ENCODE measurements at places on chromosomes 5 and 9.

DNA sequence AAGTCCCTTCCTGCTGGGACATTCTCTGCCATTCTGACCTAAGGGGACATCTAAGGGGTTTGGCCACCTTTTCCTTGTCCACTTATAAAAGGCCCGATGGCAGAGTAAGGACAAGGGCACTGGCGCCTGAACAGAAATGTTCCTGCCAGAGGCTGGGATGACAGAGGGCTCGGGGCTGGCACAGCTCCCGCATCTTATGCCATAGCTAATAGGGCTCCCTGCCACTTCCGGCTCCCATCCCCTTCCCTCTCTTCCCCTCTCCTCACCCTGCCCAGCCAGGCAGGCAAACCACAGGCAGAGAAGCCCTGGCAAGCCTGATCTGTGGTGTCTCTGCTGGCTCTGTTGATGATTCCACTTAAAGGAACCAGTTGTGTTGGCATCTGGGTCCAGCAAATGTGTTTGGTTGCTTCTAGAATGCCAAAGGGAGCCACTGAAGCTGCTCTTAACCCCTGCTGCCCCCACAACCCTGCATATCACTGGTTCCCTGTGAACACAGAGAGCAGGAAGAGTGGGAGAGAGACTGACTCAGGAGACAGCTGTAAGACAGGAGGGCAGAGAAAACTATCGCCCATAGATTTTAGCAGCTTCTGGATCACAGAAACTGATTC is 18.4 kb upstream of the ADRA1B start:
- no peak for DNase-seq

GRCh38 chr5:179585941-179586401 is 35.6 kb downstream of the RUFY1 start:
- DNase-seq: no peak

DNA sequence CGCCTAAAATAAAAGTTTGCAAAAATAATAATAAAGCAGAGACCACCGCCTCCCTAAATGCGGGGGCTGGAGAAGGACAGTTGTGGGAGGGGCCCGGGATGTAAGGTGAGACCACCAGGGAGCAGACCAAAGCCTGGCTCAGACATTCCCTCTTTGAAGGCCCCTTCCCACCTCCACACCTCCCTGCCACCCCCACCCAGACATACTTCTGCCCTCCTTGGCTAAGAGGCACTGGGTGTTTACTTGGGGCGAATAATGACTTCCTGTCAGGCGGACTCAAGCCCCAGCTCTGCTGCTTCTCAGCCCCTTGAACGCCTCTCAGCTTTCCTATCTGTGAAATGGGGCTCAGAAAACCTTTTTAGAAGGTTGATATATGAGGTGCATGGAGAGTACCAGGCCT is 58.8 kb upstream of the GGTA1 start:
- no peak for DNase-seq

DNA sequence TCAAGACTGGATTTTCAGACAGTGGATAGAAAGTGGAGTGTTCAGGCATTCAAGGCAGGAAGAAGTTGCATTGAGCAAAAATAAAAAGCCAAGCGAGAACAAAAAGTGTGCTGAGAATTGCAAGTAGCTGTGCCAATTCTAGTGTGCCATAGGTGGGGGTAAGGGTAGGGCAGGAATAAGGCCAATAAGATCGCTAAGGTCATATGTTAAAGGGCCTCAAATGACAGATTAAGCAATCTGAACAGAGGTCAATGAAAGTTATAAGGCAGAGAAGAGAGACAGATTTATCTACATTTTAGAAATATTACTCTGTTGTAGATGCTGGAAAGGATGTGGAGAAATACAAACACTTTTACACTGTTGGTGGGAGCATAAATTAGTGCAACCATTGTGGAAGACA is 36.4 kb downstream of the NADK2 start:
- no peak for DNase-seq

- DNase-seq: no peak
These were observed 13.6 kb upstream of the CXXC5 start for GRCh38 chr5:139634541-139634940.

GRCh38 chr9:114869378-114869777 is 61.0 kb downstream of the TNFSF8 start:
- no peak for DNase-seq

DNA sequence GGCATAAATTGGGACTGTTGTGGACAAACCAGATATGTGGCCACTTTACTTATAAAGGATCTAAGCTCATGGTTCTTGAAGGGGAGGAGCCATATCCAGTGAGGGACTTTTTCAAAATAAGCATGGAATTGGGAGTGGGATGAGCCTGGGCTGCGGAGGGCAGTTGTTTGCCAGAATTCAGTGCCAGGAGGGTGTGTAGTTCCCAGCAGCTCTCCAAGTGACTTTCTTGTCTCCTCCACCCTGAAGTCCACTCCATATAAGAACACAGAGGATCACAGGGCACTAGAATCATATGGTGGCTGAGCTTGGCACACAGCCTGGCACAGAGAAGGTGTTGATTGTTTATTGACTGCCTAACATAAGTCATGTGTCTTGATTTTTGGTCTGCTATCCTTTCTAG is 121.1 kb downstream of the CAVIN4 start:
- no peak for DNase-seq

DNA sequence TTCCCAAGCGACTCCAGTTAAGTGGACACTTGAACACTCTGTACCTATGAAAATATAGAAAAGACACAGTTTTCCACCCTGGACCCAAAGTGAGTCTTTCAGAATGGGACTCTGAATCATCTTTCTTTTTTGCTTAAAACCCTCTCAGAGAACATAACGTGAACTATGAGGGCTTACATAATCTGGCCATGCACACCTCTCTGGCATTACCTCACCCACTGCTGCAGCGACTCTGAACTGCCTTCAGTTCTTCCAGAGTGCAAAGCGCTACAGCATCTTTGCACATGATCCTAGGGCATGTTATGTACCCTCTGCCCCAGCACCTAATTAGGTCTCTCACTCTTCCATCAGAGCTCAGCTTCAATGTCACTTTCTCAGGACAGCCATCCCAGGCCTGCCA is 186.2 kb downstream of the RORB start:
- no peak for DNase-seq

DNA sequence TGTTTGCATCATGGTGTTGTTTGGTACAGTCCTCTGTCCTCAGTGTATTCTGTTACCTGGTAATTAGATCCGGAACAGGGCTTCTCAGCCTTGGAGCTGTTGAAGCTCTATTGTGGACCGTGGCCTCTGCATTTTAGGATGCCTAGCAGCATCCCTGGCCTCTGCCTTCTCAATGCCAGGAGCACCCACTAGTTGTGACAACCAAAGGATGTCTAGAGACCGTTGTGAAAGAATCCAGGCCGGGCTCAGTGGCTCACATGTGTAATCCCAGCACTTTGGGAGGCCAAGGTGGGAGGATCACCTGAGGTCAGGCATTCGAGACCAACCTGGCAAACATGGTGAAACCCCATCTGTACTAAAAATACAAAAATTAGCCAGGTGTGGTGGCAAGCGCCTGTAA is 159.6 kb downstream of the CACNA1B start:
- no peak for DNase-seq

GRCh38 chr9:128702949-128703615 is 779 bp downstream of the PKN3 start:
- DNase-seq: peak; percentile 21

DNA sequence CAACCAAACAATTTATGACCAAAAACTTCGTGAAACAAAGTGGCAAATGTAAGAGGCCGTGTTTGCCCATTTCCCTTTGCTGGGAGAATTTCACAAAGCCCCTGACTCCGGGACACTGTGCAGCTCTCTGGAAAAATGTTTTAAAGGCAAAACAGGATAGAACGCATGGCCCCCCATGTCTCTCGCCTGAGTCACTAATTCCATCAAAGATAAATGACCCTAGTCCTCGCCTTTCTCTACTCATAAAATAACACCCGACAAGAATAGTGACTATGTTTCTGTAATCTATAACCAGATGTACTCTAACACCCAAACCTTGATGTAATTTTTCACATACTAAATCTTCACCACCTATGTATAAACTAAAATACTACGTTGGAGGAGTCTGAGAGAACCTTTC is 55.7 kb upstream of the SAP30L start:
- no peak for DNase-seq

- DNase-seq: no peak
These were observed 552.2 kb upstream of the ZNF462 start for GRCh38 chr9:106310782-106311181.

- no peak for DNase-seq
These were observed 19.1 kb upstream of the KIF12 start for GRCh38 chr9:114117996-114118830.

DNA sequence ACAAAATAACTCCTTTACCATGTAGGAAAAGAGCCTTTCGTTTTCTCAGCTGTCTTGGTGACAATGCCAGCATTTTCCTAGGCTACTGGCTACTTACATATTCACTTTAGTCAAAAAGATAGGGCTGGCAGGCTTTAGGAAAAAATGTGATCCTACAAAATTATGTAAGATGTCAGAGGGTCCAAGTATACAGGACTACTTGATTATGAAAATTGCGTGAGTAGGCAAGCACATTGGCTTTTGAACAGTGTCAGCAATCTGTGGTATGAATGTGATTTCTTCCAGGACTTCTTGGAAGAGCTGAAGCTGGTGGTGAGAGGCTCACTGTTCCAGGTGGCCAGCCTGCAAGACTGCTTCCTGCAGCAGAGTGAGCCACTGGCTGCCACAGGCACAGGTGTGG is 22.8 kb downstream of the THBS4 start:
- DNase-seq: no peak

GRCh38 chr9:137017791-137018497 is 10.1 kb downstream of the ABCA2 start:
- DNase-seq: no peak

- DNase-seq: no peak
These were observed 78.8 kb downstream of the F2RL2 start for GRCh38 chr5:76544268-76544926.

DNA sequence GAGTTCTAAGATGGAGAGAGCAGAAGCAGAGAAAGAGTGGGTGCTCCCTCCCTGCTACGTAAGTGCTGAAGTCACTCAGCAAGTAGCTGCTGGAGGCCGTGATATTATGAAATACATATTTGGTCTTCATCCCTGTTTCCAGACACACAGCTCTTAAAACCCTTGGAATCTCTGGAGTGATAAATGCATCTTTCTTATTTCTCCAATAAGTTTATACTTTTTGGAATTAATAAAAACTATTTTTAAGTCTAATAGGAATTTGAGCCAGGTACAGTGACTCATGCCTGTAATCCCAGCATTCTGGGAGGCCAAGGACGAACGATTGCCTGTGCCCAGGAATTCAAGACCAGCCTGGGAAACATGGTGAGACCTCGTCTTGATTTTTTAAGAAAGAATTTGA is 60.6 kb downstream of the AUH start:
- DNase-seq: peak; percentile 15

DNA sequence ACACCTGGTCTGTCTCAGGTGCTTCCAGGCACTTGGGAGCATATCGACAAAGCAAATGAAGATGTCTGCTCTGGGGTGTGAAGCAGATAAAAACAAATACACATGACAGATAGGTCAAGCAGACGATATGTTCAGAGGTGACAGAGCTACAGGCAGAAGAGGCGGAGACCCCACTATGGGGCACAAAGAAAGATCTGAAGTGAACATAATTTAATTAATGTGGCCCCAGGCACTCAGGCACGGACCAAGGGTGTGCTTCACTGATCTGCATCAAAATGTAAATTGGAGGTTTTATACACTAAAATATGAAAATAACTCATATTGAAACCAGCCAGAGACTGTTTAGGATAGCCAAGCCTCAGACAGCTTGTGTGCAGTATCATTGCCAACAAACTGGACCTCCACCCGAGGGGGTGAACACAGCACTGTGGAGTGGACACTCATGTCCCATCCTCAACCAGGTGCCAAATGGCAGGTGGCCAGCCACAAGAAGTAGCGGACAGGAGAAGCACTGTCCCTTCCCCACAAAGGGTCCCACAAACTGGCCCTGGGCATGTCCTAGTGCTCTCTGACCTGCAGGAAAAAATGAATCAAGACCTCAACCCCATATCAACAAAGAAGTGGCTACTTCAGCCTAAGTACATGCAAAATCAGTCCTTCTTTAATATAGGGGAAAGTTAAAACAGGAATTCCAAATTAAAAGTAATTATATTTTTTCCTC is 29.2 kb downstream of the ROR2 start:
- DNase-seq: no peak

- DNase-seq: no peak
These were observed 31.7 kb upstream of the NR3C1 start for GRCh38 chr5:143435210-143435657.

DNA sequence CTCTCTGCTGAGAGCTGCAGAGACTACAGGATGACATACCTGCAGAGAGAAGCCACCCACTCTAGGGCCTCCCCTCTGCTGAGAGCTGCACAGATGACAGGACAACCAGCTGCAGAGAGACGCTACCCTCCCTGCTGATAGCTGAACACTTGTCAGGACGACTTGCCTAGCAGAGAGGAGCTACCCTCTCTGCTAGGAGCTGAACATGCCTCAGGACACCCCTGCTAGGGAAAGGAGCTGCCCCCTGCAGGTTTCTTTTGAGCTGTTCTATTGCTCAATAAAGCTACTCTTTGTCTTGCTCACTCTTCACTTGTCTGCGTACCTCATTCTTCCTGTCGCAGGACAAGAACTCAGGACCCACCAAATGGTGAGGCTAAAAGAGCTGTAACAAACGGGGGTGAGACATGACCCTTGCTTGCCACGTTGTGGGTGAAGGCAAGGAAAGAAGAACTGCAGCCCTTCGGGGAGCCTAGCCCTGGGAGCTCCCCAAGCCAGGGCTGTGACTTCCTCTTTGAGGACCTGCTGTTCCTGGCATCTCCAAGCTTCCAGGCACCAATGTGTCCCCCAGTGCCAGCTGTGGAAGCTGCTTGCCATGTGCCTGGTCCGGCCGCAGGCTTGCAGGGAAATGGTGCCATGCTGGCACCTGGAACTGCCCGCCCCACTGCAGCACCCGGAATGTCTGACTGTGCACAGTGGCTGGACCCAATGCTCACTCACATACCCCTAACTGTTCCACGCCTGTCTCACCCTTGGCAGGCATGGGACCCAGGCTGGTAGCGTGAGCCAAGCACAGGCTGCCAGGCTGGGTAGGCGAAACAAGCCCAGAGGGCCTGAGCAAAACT is 5.1 kb upstream of the TESK1 start:
- no peak for DNase-seq

DNA sequence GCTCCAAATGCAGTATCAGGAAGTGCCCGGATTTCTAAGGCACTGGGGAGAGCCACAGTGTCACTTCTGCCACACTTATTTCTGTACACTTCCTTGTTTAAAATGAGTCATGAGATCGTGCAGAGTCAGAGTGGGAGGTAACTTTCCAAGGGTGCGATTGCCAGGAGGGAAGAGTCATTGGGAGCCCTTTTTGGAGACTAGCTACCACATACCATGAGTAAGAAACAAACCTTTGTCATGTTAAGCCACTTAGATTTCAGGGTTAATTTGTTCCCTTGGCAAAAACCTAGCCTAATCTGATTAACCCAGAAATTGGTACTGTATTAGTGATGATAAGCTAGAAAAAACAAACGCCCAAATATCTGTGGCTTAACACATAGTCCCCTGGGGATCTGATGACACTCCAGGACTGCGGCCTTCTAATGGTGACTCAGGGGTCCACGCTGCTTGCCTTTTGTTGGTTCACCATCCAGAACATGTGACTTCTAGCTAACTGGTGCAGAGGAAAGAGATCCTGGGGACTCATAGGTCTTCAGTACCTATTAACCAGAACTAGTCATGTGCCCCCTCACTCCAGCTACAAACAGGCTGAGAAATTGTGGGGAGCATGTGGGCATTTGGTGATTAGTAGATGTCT is 48.6 kb upstream of the TLE1 start:
- DNase-seq: peak; percentile 90
